Ovary (tissue), 10 donors: ENCODE measurements at places on chromosomes 7 and 10. TPM values are rescaled to one million over a fixed set of nuclear protein-coding genes. Genes with fewer than 3 reads are reported as not detected.

GRCh38 chr10:75709811-75710210 is 278.4 kb downstream of the LRMDA start:
- H3K36me3 ChIP-seq, result no peaks in the 10 kb centered on the region
- H3K4me3 ChIP-seq, result no peak overlapping the region

DNA sequence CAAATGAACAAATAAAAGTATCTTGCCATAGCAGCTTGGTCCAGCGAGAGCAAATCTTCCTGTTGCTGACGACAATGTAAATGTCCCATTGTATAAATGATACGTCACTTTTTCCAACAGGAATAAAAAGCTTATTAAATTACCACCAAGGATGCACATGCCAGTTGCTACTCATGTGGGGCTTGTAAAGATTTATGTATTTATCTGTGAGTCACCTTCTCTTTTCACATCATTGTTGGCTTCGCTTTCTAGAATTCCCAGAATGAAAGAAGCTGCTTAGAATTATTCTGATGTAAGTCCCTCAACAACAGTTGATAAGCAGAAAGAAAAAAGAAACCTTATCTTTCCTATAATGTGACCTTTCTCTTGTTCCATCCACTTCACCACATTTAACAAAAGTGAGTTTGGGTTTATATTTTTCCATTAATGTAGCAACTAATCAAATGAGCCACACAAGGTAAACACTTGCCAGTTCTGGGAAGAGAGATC is 22.4 kb downstream of the DNAJC12 start:
- H3K36me3 ChIP-seq, result no peaks in the 10 kb centered on the region
- H3K27me3 ChIP-seq, result no peaks in the 10 kb centered on the region
- H3K4me3 ChIP-seq, result no peak overlapping the region
- H3K27ac ChIP-seq, result no peak overlapping the region
- no peak for DNase-seq

GRCh38 chr7:21076574-21076973 is 289.9 kb upstream of the SP8 start:
- H3K4me1 ChIP-seq, result no peaks in the 10 kb centered on the region
- no peaks in the 10 kb centered on the region for H3K27me3 ChIP-seq
- DNase-seq, result no peak
- H3K27ac ChIP-seq, result no peak overlapping the region

DNA sequence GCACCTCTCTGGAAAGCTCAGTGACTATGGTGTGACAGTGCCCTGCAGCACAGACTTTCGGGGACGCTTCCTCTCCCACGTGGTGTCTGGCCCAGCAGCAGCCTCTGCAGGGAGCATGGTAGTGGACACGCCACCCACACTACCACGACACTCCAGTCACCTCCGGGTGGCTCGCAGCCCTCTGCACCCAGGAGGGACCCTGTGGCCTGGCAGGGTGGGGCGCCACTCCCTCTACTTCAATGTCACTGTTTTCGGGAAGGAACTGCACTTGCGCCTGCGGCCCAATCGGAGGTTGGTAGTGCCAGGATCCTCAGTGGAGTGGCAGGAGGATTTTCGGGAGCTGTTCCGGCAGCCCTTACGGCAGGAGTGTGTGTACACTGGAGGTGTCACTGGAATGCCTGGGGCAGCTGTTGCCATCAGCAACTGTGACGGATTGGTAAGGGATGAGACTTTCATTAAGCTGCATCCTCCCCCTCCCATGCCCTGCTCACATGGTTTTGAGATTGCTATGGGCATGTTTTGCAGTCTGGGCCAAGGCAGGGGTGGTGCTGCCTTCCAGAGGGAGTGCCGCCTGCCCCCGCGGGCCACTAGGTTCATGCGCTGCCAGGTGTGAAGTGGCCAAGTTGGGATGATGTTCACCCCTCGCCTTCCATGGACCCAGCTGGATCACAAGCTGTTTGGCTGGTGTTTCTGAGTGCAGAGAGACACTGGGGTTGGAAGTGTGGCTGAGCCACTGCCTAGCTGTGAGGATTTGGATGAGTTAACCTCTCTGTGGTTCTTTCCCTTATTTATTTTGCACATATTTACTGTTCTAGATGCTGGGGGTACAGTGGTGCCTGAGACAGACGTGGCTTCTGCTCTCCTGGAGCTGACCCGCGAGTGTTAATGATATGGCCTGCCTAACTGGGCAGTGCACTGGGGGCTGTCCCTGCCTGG is 2.5 kb downstream of the ADAMTS14 start:
- H3K27me3 ChIP-seq, result no peaks in the 10 kb centered on the region
- no peak for DNase-seq
- H3K27ac ChIP-seq, result no peak overlapping the region
- no peaks in the 10 kb centered on the region for H3K36me3 ChIP-seq

The TUBB8 gene
- total RNA-seq, result not detected

DNA sequence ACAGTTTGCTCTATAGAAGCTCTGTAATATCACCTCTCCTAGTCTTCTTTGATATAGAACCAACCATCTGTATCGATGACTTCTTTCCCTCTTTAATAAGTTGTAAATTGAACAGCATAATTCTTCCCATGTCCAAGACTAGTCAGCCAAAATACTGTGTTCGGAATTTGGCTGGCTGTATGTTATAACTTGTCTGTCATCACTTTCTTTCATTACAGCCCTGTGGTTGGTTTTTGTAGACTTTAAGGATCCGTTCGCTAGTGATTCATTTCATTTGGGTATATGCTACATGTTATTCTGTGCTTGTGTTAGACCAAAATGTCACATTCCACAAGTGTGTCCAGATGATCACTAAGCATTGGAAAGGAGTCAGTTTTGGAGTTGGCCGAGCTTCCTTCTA is 155.4 kb upstream of the ITGB1 start:
- no peaks in the 10 kb centered on the region for H3K27me3 ChIP-seq
- H3K27ac ChIP-seq, result no peak overlapping the region
- H3K4me1 ChIP-seq, result peaks cover 12% of the 10 kb centered on the region
- DNase-seq, result no peak
- no peaks in the 10 kb centered on the region for H3K36me3 ChIP-seq
- no peak overlapping the region for H3K4me3 ChIP-seq

The EIF5AL1 gene
- 0.10 TPM for total RNA-seq

The ZNF92 gene
- 6.9 TPM for total RNA-seq

DNA sequence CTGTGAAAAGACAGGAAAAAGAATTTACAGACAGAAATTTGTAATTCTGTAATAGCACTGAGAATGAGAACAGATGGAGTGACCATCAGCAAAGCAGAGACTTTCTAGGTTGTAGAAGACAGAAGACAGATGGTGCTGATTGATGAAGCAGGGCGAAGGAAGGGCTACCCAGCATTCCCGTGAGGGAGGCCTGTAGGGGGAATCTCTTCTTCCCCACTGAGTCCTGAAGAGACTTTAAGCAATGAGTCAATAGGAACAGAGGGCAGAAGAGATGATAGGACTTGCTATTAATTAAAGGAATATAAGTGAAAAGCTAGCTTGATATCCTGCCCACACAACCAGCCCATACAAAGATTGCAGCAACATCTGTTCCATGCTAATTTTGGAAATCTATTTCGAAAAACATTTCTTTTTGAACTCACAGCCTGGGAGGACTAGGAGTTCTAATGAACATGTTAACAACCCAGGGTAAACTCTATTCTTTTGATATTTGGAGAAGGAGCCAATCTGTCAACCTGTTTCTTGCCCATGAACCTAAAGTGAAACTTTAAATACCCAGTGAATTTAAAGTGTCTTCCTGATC is 44.1 kb downstream of the RALA start:
- no peaks in the 10 kb centered on the region for H3K36me3 ChIP-seq
- DNase-seq, result no peak
- no peak overlapping the region for H3K27ac ChIP-seq
- H3K4me1 ChIP-seq, result peaks cover 2% of the 10 kb centered on the region
- no peaks in the 10 kb centered on the region for H3K27me3 ChIP-seq
- no peak overlapping the region for H3K4me3 ChIP-seq

DNA sequence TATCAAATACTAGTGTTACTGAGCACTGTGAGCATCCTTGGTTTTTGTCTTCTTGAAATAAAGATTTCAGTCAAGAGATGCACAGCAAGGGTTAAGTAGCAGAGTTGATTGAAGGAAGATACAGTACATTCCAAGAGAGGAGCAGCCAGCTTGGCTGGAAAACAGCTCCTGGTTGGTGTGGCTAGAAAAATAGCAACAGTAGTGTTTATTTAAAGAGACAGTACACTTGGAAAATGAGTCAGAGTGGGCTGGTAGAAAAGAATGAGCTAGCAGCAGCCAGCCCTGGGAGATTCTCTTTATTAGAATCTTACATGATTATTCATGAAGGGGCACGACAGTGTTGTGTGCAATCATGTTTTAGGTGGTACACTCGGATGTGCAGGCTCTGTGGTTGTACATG is 1016.4 kb upstream of the SORCS1 start:
- no peak overlapping the region for H3K4me3 ChIP-seq
- DNase-seq, result no peak

- DNase-seq, result no peak
- no peak overlapping the region for H3K27ac ChIP-seq
- no peak overlapping the region for H3K4me3 ChIP-seq
- H3K36me3 ChIP-seq, result no peaks in the 10 kb centered on the region
- peaks cover 4% of the 10 kb centered on the region for H3K4me1 ChIP-seq
- H3K27me3 ChIP-seq, result no peaks in the 10 kb centered on the region
Observed at GRCh38 chr7:90749774-90750173, 153.7 kb downstream of the CDK14 start.

- DNase-seq, result no peak
- H3K36me3 ChIP-seq, result no peaks in the 10 kb centered on the region
- H3K4me3 ChIP-seq, result no peak overlapping the region
- H3K27ac ChIP-seq, result no peak overlapping the region
- H3K4me1 ChIP-seq, result no peaks in the 10 kb centered on the region
- H3K27me3 ChIP-seq, result no peaks in the 10 kb centered on the region
Observed at GRCh38 chr7:78395298-78396036, 596.9 kb downstream of the PHTF2 start.

DNA sequence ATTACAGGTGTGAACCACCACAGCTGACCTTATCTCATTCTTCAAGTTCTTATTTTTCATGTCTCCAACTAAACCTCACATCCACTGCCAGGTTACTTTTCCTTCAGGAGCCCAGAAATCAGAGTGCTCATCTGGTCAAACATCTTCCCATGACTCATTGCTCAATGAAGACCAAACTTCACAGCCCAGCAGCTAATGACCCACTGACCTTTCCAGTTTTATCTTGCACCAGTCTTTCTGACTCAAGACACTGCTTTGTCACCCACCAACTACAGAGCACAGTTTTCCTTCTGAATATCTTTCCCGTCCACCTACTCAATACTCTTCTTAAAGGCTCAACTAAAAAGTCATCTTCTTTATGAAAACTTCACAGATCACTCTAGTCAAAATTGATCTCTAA is 245.1 kb downstream of the CHCHD3 start:
- no peaks in the 10 kb centered on the region for H3K27me3 ChIP-seq
- DNase-seq, result no peak
- H3K4me1 ChIP-seq, result no peaks in the 10 kb centered on the region
- H3K36me3 ChIP-seq, result no peaks in the 10 kb centered on the region
- no peak overlapping the region for H3K27ac ChIP-seq
- no peak overlapping the region for H3K4me3 ChIP-seq

DNA sequence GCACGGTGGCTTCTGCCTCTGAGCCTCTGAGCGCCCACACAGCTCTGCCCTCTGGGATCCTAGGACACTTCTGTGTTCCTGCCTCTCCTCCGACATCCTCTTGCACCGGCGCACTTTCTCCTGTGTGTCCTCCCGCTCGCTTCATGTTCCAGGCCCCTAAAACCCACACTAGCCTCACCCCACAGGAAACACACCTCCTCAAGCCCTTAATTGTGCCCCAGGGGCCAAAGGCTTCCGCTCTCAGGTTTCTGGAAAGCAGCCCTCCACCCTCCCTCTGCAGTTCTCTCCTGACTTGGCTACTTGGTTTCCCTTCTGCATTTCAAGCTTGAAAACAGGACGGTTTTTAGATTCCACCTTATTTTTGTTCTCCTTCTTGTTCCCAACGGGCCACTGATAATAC is 7.3 kb downstream of the GFRA1 start:
- H3K4me1 ChIP-seq, result no peaks in the 10 kb centered on the region
- no peaks in the 10 kb centered on the region for H3K36me3 ChIP-seq
- H3K27ac ChIP-seq, result no peak overlapping the region
- no peak overlapping the region for H3K4me3 ChIP-seq

DNA sequence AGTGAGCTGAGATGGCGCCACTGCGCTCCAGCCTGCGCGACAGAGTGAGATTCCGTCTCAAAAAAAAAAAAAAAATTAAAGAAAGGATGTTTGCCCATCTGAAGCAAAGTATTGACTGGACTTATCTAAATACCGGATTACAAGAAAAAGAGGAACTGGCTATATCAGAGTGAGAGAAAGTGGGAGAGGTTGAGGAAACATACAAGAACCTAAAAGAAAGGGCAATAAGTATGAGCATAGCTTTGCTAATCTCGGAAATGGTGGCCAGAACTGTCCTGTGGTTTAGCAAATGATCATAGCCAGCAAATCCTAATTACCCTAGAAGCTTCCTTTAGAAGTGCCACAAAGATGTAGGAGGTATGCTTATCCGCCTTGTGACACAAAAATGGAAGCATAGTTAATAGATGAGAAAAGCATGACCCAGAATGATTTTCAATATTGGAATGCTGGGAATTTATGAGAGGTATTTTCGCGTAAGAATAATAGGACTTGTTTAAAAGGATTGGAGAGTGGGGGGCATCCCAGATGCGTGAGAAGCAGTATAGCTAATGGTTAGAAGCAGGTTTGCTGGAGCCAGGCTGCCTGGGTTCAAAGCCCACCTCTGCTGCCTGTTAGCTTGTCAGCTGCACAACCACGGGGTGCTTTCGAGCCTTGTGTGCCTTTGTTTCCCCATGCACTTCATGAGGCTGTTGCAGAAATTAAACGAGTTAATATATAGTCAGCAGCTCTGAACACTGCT is 1.2 kb upstream of the GTPBP4 start:
- DNase-seq, result no peak
- no peaks in the 10 kb centered on the region for H3K27me3 ChIP-seq
- peak overlapping the region; percentile 86 for H3K4me3 ChIP-seq
- H3K27ac ChIP-seq, result peak overlapping the region; percentile 89

The SPDYE2B gene
- total RNA-seq, result not detected

The CTTNBP2 gene
- total RNA-seq, result 14.6 TPM

DNA sequence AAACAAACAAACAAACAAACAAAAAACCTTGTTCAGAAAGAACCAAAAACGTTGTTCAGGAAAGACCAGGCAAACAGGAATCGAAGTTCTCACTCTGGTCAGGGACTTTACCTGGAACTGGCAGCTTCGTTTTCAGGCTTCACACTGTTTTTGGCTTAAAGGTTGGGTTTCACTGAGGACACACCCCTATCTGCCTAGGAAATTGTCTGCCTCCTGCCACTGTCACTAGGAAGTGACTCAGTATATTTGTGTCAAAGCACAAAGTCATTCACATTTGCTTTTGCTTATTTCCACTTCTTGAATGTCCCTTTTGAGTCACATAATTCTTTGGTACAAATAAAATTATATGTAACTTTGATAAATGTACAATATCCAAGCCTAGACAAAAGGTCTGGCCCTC is 37.9 kb downstream of the PNLIPRP3 start:
- no peaks in the 10 kb centered on the region for H3K36me3 ChIP-seq
- DNase-seq, result no peak
- H3K27me3 ChIP-seq, result no peaks in the 10 kb centered on the region
- H3K4me1 ChIP-seq, result no peaks in the 10 kb centered on the region
- H3K4me3 ChIP-seq, result no peak overlapping the region

- H3K36me3 ChIP-seq, result no peaks in the 10 kb centered on the region
- DNase-seq, result no peak
Observed at GRCh38 chr7:5001911-5002310, 42.9 kb upstream of the MMD2 start.

- no peaks in the 10 kb centered on the region for H3K27me3 ChIP-seq
- no peak overlapping the region for H3K4me3 ChIP-seq
- no peak for DNase-seq
- no peak overlapping the region for H3K27ac ChIP-seq
- H3K36me3 ChIP-seq, result no peaks in the 10 kb centered on the region
Observed at GRCh38 chr7:148288592-148289151, 301.9 kb upstream of the C7orf33 start.
